Breast epithelium (tissue), 4 donors: ENCODE measurements at places on chromosomes 6 and 20. TPM values are rescaled to one million over a fixed set of nuclear protein-coding genes. Genes with fewer than 3 reads are reported as not detected.

GRCh38 chr20:35947907-35948306 is 6.4 kb downstream of the SCAND1 start:
- H3K36me3 ChIP-seq = no peaks in the 10 kb centered on the region
- no peak overlapping the region for H3K4me3 ChIP-seq
- no peak overlapping the region for H3K27ac ChIP-seq
- peaks cover 11% of the 10 kb centered on the region for H3K4me1 ChIP-seq
- H3K27me3 ChIP-seq = no peaks in the 10 kb centered on the region
- no peak for DNase-seq

- no peak overlapping the region for H3K4me3 ChIP-seq
- H3K36me3 ChIP-seq = no peaks in the 10 kb centered on the region
- DNase-seq = no peak
These were observed 772.0 kb upstream of the NRSN1 start for GRCh38 chr6:23354004-23354403.

BNIP5 gene
- total RNA-seq = not detected

NT5E gene
- 11.4 TPM for total RNA-seq

GRCh38 chr6:50463931-50464330 is 249.4 kb upstream of the TFAP2D start:
- H3K4me1 ChIP-seq = no peaks in the 10 kb centered on the region
- no peaks in the 10 kb centered on the region for H3K27me3 ChIP-seq
- no peaks in the 10 kb centered on the region for H3K36me3 ChIP-seq

GRCh38 chr6:12555267-12555666 is 161.3 kb upstream of the PHACTR1 start:
- DNase-seq = no peak
- H3K36me3 ChIP-seq = no peaks in the 10 kb centered on the region
- no peak overlapping the region for H3K27ac ChIP-seq
- H3K27me3 ChIP-seq = no peaks in the 10 kb centered on the region

DNA sequence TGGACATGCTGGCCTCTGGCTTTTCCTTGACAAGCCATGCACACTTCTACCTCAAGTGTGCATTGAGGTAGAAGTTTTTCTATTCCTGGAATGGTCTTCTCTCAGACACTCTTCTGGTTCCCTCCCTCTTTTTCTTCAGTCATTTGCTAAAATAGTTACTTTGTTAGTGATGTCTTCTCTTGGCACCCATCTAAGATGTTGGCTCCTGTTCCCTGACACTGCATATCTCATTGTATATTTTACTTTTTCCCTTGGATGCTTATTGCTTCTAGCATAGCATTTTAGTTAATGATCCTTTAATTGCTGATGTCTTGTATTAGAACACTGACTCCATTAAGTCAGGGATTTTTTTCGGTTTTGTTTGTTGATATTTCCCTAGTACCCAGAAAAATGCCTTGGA is 758.7 kb upstream of the NRSN1 start:
- no peak overlapping the region for H3K4me3 ChIP-seq
- H3K36me3 ChIP-seq = no peaks in the 10 kb centered on the region
- H3K4me1 ChIP-seq = no peaks in the 10 kb centered on the region
- no peak for DNase-seq
- H3K27ac ChIP-seq = no peak overlapping the region
- no peaks in the 10 kb centered on the region for H3K27me3 ChIP-seq
